ENCODE measurements at places on chromosomes 7 and 10.

- DNase-seq = no peak
Measured at GRCh38 chr10:27500886-27501285, 3.2 kb upstream of the RAB18 start.

DNA sequence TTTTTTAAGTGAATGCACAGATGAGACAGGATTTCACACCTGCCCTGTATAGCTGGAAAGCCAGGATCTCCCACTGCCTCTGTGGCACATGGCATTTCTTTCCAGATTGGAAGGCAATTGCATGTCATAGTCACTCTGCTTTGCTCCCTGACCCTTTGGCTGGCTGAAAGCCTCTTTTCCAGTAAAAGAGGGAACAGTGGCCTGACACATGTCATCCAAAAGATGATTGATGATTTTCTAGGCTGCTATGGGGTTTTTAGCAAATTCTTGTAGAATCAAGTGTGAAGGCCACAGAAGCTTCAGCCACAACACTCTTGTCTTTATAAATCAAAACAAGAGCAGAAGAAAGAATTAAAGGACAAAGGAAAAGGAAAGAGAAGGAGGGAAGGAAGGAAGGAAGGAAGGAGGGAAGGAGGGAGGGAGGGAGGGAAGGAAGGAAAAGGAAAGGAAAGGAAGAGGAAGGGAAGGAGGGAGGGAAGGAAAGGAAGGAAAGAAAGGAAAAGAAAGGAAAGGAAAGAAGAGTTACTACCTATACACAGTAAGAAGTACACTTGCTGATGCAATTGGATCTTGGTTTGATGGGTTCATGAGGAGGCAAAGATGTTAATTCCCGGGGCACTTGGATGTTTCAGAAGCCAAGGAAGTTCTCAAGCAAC, 158.9 kb upstream of the FRMD4A start:
- no peak for DNase-seq

DNA sequence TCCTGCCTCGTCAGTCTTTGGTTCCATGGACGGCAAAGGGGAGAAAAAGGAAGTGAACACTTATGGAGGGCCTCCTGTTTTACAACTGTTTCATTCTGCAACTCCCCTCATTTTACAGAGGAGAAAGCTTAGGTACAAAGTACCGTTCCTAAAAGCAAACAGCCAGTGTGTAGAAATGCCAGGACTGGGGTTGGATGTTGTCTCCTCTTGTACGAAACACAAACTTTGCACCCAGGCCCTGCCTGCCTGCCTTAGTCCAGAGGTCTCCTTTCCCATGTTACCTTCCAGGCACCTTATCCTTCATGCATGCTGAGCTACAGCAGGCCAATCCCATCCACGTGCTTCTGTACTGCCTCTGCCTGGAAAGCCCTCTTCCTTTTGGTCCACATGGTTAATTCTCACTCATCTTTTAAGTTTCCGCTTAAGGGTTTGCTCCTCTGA, 86.0 kb downstream of the ICA1 start:
- no peak for DNase-seq

DNA sequence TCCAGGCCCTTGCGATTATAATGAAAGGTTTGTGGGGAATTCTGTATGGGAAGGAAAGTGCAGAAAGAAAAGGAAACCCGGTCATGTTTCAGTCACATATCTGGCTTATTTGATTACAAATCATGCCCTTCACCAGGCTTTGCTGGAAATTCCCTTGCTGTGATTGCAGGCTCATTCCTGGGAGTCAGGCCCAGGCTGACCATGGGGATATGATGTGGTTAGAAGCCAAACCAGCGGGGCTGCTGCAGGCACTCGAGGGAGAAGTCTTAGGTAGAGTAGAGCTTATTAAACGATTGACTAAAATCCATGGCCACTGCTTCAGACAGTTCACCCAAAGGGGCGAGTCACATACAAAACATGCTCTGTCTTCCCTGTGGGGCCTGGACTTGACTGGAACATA, 16.2 kb downstream of the PKD1L1 start:
- no peak for DNase-seq

DNA sequence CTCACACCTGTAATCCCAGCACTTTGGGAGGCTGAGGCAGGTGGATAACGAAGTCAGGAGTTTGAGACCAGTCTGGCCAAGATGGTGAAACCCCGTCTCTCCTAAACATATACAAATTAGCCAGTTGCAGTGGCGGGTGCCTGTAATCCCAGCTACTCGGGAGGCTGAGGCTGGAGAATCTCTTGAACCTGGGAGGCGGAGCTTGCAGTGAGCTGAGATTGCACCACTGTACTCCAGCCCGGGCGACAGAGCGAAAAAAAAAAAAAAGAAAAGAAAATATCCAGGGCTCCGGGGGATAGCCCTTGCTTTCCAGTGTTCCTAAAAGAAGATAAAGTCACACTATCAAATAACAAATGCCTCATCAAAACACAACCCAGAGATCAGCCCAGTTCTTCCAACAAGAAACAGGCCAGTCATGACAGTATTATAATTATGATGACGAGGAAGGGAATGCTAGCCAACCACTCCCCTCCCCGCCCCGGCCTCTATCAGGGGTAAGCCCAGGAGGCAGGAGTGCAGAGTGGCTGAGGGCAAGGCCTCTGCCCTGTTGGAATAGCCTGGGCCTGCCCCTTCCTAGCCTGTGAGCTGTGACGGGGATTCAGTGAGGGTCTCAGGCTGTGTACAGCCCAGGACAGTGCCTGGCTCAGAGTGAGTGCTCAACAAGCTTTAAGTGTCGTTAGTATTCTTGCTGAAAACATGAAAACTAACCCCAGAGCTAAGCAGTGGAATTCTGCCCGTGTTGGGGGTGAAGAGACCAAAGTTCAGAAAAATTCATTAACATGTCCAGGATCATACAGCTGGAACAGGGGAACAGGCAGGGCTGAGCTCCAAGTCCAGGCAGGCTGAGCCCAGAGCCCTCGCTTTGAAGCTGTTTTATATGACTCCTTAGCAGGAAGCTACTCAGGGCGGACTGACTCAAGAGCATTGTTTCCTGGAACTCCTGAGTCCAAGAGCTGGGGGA, 54.3 kb downstream of the FAM241B start:
- no peak for DNase-seq

- DNase-seq = no peak
Measured at GRCh38 chr10:48527756-48528155, 77.1 kb downstream of the ARHGAP22 start.

Data from brain pericyte (primary cell).